ENCODE measurements at places on chromosomes 5 and 9.
A peak's percentile ranks its signal among the peaks of the same experiment; 100 is the strongest.

DNA sequence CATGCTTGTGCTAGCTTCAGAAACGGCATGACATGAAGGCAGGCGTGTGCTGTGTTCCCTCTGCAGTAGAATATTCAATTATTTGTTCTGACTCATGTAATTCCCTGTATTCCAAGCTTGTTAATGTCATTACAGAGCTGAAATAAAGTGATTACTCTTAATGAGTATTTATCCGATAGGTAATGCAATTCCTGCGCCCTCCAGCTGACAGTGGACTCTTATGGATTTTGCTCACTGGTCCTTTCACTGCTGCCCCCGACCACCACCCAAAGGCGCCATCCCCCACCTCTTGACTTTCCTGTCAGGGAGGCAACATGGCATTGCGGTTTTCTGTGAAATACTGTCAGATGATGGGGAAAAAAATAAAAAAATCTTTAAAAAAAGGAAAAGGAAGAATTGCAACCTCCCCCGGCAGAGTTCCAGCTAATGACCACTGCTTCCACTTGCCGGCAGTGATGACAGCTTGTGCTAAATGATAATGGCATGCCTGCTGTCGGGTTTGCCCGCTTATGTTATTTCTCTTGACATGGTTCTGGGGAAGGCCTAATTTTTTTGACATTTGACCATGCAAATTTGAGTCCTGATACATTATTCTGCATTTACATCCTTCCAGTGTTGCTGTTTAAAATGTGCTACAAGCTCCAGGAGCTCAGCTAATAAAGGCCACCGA, 335.3 kb upstream of the ADAMTS16 start:
- no peak for DNase-seq

DNA sequence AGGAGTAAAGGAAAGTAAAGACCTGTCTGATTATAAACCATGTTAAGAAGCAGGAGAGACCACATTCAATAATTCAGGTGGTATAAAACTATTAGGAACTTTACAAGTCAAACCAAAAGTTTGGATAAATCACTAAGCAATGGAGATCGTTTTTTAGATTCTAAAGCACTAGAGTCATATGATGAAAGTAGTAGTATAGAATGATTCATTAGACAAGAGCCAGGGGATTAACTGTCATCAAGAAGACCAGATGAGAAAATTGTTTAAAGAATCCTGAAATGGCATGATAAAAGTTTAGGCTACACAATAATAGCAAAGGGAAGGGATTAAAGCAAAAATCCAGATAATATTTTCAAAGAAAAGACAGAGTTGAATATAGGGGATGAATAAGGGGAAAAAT, 12.9 kb upstream of the CARNMT1 start:
- no peak for DNase-seq

DNA sequence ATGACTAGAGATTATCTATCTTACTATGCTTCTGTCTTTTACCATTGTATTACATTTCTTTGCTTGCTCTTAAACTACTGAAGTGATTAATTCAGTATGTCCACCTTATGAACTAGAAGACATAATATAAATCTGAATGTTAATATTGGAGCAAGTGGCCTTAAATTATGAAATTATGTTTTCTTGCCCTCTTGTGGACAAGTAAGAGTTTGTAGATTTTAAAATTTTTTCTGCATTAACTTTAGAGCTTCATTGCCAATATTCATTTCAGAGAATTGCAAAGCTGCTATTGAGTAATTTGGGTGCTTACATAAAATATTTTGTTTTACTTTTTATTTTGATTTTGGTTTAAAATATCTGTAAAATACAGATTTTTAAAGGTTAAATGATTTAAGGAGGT, 55.3 kb downstream of the RANBP17 start:
- no peak for DNase-seq

- no peak for DNase-seq
These were observed 80.1 kb upstream of the TLR4 start for GRCh38 chr9:117624106-117624505.

GRCh38 chr9:126151686-126152134, 174.9 kb upstream of the MVB12B start:
- no peak for DNase-seq

- no peak for DNase-seq
These were observed 111.4 kb downstream of the FANCC start for GRCh38 chr9:95206143-95206542.

DNA sequence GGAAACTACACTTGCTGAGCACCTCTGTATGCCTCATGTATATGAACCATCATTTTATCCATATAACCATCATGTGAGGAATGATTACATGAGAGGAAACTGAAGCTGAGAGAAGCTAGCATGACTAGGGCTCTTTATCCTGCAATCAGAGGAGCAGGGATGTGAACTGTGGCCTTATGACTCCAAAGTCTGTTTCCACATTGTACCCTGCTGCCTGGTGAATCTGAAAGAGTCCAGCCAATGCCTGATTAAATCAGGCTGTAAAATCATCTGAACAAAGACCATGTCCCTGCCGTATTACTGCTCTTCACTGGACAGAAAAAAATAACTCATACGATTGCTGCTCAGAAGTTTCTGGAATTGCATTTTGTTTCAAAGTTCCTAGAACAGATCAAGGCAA, 67.0 kb downstream of the LPAR1 start:
- DNase-seq, result no peak

GRCh38 chr5:105034401-105034763, 1471.8 kb upstream of the NUDT12 start:
- no peak for DNase-seq

DNA sequence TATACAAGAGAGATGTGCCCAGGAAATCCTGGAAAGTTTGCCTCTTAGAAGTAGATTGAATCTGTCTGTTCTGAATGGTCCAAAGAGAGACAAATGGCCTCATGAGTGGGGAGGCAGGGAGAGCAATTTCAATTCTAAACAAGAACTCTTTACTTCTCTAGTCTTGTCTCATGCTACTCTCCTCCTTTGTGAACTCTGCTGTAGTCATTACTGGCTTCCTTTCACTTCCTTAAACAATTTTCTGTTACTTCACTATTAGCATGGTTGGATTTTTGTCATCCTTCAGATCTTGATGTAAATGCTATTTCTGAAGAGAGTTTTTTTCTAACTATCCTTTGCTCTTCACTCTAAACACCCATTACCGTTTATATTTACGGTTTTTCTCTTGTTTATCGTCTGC, 54.0 kb upstream of the GRIN3A start:
- DNase-seq, result no peak

DNA sequence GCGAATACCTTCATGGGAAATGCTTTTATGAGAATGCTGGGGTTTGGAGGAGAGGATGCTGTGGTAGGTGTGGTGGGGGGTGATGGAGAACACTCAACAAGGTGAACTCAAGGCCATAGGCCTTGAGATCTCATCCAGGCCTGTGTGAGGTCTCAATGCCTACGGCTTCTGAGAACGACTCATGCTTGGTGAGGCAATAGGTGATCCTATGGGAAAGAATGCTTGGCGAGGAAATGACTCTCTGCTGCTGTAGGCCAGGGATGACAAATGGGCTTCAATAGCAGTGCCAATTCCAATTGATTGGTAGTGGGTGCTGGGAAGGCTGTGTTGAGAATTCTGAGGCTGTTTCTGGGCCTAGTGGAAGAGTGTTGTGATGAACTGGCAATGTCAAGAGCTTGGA, 280.2 kb upstream of the CLINT1 start:
- no peak for DNase-seq

GRCh38 chr9:110248361-110248760, 7.9 kb downstream of the TXN start:
- DNase-seq, result no peak

DNA sequence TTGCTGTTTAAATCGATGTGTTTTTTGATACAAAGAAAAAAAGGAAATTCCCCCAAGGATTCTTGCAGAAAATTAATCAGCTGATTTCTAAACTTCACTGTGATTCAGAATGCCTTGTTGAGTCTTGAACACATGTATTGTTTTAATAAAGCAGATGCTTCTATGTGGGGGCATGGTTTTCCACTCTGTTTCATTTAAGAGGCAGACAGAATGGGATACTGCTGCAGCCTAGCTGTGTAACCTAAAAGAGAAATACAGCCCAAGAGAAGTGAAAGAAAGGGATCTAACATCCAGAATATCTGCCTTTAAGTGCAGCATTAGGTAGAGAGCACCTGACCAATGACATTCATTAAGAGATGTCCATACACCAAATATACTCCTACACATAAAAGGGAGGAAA, 365.1 kb upstream of the CCNH start:
- DNase-seq, result no peak

GRCh38 chr9:87206064-87206661, 258.9 kb upstream of the GAS1 start:
- DNase-seq, result no peak

- DNase-seq, result no peak
These were observed 31.0 kb downstream of the TMEM252 start for GRCh38 chr9:68509689-68510088.

- DNase-seq, result no peak
These were observed 386.0 kb upstream of the GRIN3A start for GRCh38 chr9:102124465-102124864.

DNA sequence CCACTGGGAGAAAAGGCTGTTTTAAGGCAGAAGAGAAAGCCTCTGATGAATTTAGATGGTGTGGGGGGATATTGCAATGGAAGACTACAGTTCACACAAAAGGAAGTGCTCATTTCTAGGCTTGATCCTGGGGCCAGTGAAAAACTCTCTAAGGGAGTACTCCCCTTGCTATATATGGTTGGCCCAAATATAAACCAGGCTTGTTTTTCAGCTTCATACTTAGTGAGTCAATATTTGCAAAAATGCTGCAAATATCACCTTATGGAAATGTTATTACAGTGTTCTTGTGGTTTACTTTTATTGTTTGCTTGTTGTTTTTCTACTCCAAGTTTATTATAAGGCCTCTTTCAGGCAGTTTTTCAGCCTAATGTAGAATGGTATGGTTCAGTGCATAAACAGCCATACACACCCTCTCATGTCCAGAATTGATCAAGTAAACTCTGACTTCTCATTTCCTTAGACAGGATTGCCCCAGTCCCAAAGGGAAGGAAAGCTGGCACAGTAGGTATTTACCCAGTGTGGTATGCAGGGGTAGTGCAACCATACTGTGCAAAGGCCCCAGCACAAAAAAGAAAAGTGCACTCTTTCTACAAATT, 115.1 kb downstream of the FEM1C start:
- no peak for DNase-seq

- DNase-seq, result peak; percentile 81
These were observed 2.5 kb downstream of the PTGES2 start for GRCh38 chr9:128124873-128125579.

GRCh38 chr5:124131466-124131865, 615.0 kb downstream of the ZNF608 start:
- no peak for DNase-seq

- no peak for DNase-seq
These were observed 434.6 kb downstream of the ENC1 start for GRCh38 chr5:74205767-74206578.

DNA sequence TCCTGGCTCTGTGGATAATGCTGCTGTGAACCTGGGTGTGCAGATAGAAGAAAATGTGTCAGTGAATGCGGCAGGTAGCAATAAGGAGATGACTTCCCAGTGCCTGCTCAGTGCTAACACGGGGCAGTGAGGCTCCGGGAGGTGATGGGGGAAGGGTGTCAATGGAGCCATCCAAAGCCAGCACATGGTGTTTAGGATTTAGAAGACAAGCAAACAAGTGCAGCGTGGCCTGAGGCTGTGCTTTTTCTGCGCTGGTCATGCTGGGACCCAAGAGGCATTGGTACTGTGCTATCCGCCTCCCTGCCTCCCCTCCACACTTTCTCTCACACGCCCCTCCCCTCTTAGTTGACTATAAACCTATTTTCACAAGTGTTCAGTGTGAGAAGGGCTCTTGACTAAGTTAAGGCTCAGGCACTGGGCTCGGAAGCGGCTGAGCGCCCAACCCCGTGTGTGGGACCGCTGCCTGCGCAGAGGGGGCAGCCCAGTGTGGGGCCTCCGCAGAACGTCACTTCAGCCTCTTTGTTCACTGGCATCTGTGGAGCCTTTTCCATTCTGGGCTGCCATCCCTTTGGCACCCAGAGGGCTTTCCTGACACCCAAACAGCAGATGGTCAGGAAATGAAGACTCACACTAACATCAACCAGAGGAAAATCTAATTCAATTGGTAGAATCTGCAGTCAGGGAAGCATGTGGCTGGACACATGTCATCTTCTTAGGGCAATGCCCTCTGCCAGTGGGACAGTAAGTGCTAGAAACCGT, 21.8 kb upstream of the NINJ1 start:
- peak; percentile 97 for DNase-seq
